Cerebellum (tissue), 4 donors: ENCODE measurements at places on chromosomes 4 and X.

DNA sequence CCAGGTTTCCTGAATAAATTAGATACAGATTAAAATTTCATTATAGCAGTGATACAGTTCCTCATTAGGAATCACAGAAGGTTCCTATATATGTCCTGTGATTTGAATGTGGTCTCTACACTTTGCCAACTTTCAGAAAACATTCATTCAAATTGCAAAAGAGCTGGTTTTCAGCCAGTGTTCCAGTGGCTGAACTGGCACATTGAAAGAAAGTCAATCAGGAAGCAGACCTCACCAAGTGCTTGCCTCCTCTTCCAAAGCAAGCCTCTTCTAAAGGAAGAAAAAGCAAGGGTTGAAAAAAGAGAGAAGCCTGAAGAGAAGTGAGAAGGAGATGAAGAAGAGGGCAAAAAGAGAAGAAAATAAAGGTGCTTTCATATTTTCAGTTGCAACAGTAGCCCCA lies 12.7 kb downstream of the KLHL34 start:
- no peak for DNase-seq

DNA sequence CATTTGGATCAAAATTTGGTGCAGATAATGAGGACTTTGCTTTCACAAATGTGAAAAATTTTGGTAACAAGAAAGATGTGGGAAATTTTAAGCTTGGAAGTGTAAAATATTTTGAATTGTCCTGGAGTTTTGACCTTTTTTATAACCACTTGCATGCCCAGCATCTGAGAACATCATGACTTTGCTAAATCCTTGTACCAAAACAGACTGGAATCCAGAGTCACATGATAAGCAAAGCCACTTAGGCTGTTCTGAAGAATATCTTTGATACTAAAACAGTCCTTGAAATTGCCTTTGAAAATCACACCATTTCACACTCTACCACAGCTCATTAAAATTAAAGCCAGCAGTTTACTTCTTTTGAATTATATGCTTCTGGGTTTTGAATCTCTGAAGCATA lies 2.5 kb upstream of the PPM1K start:
- no peak for DNase-seq

DNA sequence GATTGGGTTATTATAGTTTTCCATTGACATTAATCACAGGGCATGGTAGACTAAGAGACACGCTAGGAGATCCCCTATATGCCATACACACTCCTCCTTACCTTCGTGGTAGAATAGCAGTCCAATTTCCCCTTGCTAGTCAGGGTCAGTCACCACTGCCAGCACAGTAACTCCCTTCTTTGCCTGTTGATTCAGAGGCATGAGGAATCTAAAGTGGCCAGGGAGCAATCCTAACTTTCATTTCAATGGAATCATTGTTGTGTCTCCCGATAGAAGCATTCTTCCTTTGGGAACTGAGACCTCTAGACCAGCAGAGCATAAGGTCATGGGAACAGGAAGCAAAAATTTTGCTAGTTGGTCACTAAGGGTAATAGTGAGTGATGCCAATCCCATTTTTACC lies 51.1 kb downstream of the COL25A1 start:
- DNase-seq, result no peak

GRCh38 chr4:119211867-119212233 lies 663 bp upstream of the USP53 start:
- no peak for DNase-seq

DNA sequence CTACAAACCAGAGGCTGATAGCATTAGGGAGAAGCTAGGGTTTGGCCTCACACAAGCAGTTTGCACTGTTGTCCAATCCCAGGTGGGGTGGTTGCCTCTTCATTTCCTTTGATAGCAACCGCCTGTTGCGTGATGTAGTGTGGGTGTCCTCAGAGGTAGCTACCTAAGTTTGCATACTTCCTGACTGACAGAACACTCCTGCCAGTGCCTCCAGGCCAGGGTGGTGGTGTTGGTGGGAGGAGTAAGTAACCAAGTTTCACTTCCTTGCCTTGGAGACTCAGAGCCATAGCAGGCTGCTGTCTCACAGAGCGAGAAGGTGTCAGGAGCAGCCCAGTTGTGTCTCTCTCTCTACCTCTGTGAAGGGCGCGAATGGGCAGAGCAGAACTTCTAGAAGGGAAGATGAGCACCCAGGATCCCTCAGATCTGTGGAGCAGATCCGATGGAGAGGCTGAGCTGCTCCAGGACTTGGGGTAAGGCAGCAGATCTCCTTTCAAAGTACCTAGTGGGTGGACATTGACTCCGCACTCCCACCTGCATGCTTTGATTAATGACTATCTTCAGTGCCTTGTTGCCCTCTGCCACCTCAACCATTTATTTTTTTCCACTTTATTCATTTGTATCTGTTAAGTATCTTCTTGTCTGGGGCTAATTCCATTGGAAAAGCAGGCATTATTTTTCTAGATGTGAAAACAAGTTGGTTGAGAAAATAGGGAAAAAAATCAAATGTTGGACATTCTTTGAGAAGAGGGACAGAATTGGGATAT lies at the start of gene DAPP1:
Gene DAPP1 (plus strand): TSS at position 283 of the 764 bp plus-strand sequence. CDS start 87 bp downstream, at position 370.
- no peak for DNase-seq

GRCh38 chr4:95465010-95465409 lies 83.8 kb downstream of the UNC5C start:
- DNase-seq, result no peak

- DNase-seq, result no peak
These were observed 46.1 kb downstream of the ARHGAP24 start for GRCh38 chr4:85520765-85521749.

- no peak for DNase-seq
These were observed 64.4 kb downstream of the CXCL13 start for GRCh38 chr4:77669946-77670590.

- DNase-seq, result no peak
These were observed 37.4 kb upstream of the NDP start for GRCh38 chrX:44010626-44011025.

DNA sequence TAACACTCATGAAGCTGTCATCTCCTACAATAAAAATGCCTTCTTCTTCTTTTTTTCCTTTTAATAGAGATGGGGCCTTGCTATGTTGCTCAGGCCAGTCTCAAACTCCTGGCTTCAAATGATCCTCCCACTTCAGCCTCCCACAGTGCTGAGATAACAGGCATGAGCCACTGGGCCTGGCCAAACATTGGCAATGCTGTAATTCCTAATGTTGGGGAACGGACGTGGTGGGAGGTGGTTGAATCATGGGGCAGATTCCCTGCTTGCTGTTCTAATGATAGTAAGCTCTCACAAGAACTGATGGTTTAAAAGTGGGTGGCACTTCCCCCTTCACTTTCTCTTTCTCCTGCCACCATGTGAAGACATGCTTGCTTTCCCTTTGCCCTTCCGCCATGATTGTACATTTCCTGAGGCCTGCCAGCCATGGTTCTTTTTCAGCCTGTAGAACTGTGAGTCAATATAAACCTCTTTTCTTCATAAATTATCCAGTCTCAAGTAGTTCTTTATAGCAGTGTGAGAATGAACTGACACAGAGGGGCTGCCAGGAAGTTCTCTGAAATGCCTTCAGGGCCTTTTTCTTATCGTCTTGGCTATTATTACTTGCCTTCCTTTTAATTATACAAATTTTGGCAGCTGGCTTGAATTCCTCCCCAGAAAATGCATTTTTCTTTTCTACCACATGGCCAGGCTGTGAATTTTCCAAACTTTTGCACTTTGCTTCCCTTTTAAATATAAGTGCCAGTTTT lies 93.0 kb downstream of the CENPC start:
- no peak for DNase-seq

DNA sequence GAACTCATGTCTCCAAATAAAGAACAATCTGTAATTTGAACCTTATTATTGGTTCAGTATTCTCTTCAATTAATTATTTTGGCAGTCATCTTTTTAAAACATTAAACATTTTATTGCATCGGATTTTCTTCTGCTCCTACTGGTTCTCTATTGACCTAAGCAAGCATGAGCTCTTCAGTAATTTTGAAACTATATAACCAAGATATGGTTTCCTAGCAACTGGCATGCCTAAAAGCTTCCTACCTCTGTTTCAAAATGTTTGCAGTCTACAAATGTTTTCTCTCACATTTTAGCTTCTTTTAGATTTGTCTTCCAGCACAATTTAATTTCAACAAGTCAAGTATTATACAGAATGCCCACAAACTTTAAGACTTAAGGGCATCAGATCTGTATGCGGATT lies 371.3 kb downstream of the GPM6A start:
- no peak for DNase-seq

GRCh38 chrX:141405486-141405852 lies 163.2 kb upstream of the SPANXC start:
- no peak for DNase-seq

GRCh38 chrX:103882999-103883398 lies 50.9 kb upstream of the RAB9B start:
- no peak for DNase-seq

GRCh38 chrX:38859602-38860001 lies 58.3 kb downstream of the MID1IP1 start:
- DNase-seq, result no peak

DNA sequence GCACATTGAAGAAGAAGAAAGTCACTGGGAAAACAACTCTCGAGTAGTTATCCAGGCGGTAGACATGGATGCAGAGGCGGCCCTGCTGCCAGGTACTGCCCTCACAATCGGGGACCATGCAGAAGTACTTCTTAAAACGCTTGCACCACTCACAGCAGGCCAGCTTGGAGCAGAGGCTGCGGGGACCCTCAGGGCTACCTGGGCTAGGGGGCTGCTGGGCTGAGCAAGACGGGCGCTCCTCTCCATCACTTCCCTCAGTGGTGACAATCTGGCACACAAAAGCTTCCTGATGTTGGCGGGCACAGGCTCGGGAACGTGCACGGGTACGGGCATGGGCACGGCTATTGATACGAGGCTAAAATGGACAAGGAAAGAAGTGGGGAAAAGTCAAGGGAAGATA lies 19.7 kb downstream of the GABRE start:
- no peak for DNase-seq

GRCh38 chrX:53048169-53049126 lies at the start of gene GPR173:
GPR173 (plus strand) TSS chrX:53048789; CDS start chrX:53076622, 27,833 bp downstream.
- peak; percentile 80 for DNase-seq
